GM13977 (cell line): ENCODE measurements at places on chromosomes 12 and 14.

- no peak for DNase-seq
Measured at GRCh38 chr14:105876829-105877228, 350.4 kb downstream of the TMEM121 start.

- no peak for DNase-seq
Measured at GRCh38 chr12:93745286-93745685, 68.1 kb downstream of the CRADD start.

DNA sequence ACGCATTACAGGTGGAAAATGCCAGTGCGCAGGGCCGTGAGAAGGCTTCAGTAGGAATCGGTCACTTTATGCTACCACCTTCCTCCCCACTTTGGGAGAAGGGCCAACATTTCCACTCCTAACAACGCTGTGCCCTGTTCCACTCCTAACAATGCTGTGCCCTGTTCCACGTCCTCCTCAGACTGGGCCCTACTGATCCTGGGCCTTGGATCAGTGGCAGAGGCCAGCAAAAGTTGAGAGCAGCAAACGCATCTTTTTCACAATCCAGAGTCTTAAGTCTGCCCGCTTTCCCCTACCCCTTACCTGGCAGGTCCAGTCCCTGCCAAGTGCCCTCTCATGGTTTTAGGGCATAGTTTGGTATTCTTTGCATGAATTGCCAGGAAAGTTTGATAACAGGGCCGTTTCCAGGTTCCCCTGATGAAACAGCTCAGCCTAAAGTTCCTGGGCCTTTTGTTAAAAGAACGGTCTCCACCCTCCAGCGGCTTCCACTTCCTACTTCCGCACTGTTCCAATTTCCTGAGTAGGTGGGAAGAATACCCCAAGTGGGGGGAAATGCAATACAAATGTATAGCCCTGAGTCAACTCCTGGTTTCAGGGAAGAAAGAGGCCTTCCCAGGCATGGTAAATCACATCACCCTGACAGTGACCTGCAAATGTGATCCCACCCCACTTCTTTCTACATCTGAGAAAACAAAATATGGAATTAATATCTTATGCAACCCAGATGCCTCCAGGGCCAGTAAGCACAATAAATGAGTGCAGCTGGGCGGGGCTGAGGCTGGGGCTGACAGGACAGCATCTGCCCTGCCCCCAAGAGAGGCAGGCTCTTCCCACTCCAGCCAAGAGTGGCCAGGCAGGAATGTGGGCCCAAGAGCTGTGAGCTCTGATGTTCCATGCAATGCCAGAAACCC, 15.0 kb downstream of the KCTD10 start:
- no peak for DNase-seq

DNA sequence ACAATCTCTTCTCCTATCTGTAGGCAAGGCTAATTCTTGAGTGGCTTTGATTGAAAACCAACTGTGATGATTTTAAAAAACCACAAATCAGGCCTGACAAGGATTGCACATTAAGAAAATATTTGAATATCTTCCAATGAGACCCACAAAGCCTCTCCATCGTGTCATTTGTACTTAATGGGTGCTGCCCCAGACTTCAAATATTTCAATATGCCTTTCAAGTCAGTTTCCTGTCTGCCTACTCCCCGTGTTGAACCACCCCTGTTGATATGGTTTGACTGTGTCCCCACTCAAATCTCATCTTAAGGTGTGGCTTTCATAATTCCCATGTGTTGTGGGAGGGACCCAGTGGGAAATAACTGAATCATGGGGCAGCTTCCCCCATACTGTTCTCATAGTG, 159.7 kb upstream of the EGLN3 start:
- no peak for DNase-seq

- no peak for DNase-seq
Measured at GRCh38 chr14:103491691-103492090, 30.9 kb downstream of the CKB start.

DNA sequence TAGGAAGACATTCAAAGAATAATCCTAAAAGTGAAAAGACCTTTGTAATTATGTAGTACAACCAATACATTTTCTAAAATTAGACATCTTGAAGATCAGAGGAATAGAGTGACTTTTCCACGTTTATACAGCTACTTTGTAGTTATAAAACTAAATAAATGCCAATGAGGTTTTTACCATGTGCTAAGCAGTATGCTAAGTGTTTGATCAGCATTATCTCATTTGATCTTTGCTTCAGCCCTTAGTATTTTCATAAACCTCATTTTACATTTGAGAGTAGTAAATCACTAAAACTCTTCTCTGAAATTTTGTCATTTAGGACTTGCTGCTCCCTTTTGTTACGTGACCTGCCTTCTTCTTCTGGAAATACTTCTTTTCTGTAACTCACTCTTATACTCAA, 13.6 kb downstream of the MBIP start:
- no peak for DNase-seq

DNA sequence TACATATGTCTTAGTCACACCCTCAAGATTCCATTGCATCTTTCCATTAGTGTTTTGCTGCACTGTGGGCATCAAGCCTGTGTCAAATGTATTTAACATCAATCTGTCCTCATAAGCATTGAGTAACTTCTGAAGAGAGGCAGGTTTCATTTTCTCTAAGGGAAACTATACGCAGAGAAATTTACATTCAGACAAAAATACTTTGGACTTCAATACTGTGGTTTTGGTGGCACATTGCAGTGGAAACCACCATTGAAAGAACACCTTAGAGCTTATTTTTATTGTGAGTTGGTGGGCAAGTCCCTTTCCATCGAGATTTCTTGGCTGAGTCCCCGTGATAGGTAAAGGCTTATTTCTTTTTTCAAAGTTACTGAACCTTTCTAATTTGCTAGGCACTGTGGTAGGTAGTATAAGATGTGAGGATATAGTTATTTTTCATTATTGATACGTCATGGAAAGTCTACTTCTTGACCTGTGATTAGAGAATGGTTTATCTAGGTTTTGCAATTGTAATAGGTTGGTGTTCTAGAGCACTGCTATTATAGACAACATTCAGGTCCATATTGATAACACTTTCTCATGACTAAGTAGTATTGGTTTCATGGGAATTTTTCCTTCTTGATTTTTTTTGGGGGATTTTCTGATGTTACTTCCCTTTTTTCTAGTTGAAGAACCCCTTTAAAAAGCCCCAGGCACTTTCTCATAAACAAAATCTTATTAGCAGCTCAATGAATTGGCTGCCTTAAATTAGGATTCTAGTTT, 81.9 kb downstream of the CFAP54 start:
- DNase-seq = peak; percentile 27

DNA sequence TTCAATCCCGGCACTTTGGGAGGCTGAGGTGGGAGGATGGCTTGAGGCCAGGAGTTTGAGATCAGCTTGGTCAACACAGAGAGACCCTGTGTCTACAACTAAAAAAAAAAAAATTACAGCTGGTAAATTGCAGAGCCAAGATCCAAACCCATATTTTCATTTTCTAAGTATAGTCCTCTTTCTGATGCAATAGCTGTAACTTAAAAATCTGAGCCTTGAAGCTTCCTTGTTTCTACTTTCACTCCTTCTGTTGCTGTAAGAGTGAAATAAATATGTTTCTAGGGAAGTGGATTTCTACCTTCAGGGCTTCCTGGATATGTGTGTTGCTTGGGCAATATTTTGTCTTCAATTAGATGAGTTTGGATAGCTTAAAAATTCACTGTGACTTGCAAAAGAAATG, 42.0 kb upstream of the PRICKLE1 start:
- DNase-seq = no peak

GRCh38 chr14:90505531-90505930, 108.7 kb downstream of the CALM1 start:
- DNase-seq = no peak

GRCh38 chr14:35898217-35898775, 72.2 kb downstream of the BRMS1L start:
- no peak for DNase-seq

DNA sequence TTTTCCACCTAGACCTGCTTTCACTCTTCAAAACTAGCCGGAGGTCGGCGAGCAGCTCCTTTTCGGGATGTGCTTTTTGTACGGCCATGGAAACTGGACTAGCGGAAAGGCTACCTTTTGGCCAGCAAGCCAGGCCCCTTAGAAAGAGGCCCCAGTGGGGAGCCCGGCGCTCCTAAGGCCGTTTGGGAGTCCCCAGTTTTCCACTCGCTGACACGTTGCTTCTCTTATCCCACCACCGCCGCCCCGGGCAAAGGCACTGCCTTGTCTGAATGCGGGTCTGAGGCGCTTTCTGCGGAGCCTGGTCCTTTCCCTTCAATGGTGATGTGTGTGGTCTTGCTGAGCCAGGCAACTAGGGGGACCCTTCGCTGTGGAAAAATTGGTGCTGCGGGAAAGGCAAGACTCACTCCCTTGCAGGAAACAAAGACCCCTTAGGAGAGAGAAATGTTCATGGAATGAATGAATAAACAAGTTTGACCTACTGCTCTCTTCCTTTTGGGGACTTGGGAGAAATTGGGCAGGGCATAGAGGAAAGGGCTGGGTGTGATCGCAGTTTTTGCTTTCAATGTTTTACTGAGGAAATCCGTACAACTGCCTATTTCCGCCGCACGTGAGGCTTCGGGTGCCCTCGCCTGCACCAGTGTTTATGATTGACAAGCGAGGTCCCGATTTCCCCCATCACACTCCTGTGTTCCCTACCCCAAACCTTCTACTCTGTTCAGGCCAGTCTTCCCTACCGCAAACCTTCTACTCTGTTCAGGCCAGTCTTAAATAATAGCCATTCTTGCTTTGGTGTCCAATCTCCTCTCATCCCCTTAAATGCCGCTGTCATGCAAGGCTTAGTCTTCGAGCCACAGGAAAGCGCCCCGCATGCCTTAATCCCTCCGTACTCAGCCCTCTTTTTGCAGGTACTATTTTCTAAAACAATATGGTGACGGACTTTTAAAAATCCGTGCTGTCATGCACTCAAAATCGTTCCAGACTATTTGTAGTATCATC, 1.0 kb upstream of the SLC38A2 start:
- DNase-seq = peak; percentile 46

DNA sequence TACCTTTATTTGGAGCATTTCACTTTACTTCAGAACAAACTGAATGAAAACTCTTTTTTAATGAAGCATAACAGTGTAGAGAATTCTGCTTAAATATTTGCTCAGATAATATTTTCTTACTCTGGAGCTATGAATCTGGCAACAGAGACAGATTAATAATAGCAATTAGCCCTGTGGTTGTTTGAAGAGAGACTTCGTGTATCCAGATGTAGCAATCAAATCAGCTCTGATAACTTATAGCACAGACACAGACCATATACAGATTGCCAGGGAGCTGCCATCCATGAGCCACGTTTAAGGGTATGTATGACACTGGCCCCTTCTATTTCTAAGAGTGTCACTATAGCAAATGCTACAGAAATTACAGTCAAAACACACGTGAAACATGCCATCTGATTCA, 146.6 kb downstream of the EXOC5 start:
- no peak for DNase-seq
